NCI-H187 treated with DMSO at 0.1 percent for 48 hours (cell line): ENCODE measurements at places on chromosomes 11 and 22.

DNA sequence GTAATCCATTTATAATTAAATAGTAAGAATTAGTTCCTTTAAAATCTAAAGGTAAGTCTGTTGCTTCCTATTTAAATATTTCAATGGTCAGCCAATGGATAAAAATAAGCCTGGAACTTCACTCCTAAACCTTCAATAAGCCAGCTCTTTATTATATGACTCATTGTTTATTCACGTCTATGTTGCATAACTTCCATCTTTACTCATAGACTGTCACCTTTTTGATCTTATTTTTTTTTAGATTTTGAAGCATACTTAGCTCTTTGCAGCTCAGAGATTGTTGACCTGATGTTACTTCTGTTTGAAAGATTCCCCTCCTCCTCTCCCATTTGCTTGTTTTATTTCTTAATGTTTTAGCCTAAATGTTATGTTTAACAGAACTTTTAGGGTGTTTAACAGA lies 1571.2 kb upstream of the RAG2 start:
- DNase-seq: no peak

DNA sequence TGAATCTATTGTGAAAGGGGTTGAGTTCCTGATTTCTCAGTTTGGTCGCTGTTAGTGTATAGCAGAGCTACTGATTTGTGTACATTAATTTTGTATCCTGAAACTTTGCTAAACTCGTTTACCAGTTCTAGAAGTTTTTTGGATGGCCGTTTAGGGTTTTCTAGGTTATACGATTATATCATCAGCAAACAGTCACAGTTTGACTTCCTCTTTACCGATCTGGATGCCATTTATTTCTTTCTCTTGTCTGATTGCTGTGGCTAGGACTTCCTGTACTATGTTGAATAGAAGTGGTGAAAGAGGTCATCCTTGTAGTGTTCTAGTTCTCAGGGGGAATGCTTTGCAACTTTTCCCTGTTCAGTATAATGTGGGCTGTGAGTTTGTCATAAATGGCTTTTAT lies 24.6 kb upstream of the OOSP4B start:
- DNase-seq: no peak

GRCh38 chr11:117428186-117428855 lies 100.7 kb downstream of the CEP164 start:
- no peak for DNase-seq

DNA sequence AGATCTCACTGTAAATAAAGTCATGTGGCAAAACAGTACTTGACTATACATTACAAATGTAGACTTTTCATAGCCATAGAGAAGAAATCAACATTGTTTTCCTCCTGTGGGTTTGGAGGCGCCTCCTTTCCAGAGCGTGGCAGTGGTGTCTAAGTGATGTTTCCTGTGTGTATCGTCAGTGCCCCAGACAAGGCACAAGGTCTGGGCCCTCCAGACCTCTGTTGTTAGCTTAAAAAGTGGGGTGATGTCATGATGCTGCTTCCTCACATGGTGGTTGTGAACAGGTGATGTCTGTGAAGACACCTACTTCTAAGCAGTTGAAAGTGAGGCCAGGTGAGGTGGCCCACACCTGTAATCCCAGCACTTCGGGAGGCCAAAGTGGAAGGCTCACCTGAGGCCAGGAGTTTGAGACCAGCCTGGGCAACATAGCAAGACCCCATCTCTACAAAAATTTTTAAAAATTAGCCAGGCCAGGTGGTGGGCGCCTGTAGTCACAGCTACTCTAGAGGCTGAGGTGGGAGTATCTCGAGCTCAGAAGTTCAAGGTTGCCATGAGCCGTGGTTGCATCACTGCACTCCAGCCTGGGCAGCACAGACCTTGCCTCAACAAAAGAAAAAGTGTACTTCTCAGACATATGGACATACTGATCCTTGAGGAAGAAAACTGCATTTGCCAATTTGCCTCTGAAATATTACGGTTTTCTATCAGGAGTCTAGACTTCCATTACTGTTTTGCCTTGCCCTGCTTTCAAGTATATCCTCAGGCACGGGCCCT lies 15.7 kb downstream of the NUP50 start:
- DNase-seq: no peak

- DNase-seq: no peak
Measured at GRCh38 chr22:37161443-37161842, 11.7 kb upstream of the IL2RB start.

DNA sequence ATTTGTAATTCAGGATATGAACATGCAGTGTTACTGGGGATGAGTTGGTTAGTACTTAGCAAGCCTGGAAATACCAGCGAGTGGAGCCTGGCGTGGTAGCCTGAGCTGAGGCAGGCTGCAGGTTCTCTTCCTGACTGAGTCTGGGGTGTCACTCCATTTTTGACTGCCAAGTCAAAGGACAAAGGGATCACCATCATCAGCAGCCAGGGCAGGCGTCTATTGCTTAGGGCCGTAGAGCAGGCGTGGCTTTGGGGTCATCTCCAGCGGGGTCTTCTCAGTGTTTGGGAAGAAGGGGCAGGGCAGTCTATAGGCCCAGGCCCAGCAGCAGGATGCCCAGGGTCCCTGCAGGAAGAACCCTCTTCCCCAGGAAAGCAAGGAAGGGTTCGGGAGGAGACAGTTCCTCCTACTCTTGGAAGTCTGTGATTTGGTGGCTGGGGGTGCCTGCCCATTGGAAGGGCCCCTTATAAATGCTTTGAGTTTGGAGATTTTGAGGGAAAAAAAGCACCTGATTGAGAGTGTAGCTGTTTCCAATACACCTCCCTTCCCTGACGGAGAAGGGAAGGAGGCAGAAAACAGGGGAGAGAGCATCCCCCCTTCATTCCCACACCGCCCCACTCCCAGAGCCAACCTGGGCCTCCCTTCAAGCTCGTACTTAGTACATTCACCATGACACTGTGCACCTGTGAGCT lies 51.5 kb upstream of the SPATA19 start:
- no peak for DNase-seq

GRCh38 chr11:16982809-16983208 lies 31.4 kb downstream of the PLEKHA7 start:
- DNase-seq: no peak

GRCh38 chr11:34928268-34928959 lies 12.0 kb downstream of the PDHX start:
- no peak for DNase-seq

GRCh38 chr11:131762346-131763110 lies 392.1 kb downstream of the NTM start:
- no peak for DNase-seq

DNA sequence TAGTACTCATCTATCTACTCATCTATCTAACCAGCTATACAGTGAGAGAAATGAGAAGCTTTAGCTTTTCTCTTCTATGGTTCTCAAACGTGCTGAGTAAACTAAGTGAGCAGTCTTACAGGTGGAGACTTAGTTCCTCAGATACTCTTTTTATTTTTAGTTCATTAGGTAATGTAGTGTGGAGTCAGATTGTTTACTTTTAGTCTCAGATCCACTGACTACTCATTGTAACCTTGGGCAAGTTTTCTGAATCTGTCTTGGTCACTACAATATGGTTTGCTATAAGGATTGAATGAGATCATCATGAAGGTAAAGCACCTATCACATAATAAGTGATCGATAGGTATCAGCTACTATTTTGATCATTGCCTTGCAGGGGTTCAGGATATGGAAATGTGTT lies 160.1 kb downstream of the RAB38 start:
- no peak for DNase-seq

GRCh38 chr22:17938484-17938924 lies 85.9 kb downstream of the MICAL3 start:
- no peak for DNase-seq

DNA sequence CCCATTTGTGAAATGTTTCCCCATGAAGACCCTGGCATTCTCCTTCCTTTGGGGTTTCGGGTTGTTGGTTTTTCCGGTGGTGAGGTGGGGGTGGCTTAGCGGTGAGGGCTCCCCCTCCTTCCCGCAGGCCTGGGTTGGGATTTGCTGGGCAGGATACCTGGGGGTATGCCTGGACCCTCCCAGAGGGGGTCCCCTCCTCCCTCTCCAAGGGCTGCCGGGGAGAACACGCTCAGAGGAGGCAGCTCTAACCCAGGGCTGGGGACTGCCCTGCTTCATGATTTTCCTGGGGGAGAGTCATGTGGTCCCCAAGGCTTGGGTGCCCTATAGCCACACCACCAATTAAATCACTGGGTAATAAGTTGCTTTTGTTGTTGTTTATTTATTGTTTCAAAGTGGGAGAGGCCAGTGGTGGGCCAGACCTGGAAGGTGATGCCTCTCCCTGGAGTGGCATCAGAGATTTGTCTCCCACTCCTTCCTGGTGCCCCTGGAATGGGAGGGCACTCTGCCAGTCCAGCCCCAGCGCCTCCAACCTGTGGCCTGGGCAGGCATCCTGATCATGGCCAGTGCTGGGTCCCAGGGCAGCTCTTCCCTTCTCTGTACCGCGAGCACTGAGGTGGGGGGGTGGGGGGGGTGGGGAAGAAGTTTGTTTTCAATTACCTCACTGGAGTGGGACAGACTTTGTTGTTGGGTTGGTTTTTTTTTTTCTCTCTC lies 1.3 kb upstream of the CLCF1 start:
- no peak for DNase-seq

DNA sequence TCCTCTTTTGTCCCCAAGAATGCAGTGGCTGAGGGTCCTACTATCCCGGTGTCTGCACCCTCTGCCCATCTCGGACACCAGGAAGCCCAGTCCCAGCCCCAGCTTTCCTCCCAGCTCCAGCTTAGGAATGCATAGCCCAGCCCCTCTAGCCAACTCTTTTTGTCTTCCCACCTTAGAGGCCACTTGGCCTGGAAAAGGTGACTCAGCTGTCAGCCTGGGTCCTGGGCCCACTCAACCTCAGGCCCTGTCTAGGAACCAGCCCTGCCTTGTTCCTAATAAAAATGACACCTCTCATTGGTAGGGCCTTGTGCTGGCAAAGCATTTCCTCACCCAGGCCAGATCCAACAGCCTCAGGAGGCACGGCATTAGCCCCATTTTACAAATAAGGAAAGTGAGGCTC lies 28.2 kb downstream of the PDE2A start:
- DNase-seq: no peak

GRCh38 chr11:16606784-16607674 lies 131.4 kb upstream of the C11orf58 start:
- DNase-seq: no peak

DNA sequence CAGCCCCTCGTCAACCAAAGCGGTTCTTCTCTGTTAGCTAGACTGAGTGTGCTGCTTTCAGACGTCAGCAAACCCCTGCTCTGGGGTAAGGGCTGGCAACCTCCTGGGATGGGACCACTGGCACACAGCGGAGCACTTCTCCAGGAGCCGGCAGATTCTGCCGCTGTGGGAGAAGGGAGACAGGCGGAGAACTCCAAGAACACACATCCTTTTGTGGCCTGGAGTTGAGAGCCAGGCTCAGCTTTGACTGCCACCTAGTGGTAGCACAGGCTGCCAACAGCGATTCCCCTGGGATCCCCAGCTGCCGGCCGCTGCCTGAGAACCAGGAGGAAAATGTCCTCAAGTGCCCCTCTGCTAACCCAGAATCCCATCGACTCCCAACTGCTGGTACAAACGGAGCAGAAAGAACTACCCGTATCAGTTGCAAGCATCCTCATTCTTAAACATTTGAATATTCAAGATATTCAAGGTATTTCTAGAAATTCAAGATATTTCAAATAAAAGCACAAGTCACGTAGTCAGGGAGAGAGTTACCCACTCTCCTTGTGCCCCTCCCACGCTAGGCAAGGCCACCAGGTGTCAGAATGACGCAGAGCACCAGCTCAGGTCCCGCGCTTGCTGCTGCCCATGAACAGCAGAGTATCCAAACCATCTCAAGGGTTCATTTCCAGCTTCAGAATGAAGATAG lies 4.9 kb downstream of the LTO1 start:
- DNase-seq: peak; percentile 46

- no peak for DNase-seq
Measured at GRCh38 chr11:88680806-88681205, 343.3 kb upstream of the CTSC start.

DNA sequence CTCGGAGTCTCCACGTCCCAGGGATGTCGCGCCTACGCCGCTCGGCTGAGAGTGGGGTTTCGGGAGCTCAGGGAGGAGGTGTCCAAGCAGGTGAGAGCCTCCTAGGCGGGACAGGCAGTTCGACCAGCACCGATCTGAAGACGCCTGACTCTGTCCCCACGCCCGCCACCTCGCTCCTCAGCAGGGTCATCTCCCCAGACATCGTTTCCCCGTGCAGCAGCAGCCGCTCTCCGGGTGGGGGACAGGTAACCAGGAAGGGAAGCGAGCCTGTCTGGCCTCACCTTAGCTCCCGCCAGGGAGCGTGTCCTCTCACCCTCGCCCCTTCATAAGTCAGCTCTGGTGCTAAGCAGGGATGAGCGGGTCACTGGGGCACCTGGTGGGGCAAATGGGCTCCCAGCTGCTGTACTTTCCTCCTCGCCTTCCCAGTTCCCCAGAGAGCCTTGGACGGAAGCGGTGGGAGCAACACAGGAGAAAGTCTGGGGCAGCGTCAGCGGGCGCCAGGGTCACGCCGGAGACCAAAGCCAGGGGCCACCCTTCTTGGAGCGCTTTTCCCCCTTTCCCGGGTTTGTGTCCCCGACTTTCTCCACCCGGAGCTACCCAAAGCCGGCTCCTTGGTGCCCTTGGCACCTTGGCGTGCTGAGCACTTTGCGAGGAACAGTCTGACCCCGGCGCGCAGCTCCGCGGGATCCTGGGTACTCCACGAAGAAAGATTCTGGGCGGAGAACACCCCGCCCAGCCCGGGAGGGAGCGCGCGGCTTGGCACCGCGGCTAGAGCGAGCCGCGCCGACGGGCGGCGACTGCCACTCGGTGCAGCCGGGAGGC lies 1.6 kb downstream of the SPON1 start:
- no peak for DNase-seq

- no peak for DNase-seq
Measured at GRCh38 chr11:75087319-75088305, 9.1 kb downstream of the OR2AT4 start.

DNA sequence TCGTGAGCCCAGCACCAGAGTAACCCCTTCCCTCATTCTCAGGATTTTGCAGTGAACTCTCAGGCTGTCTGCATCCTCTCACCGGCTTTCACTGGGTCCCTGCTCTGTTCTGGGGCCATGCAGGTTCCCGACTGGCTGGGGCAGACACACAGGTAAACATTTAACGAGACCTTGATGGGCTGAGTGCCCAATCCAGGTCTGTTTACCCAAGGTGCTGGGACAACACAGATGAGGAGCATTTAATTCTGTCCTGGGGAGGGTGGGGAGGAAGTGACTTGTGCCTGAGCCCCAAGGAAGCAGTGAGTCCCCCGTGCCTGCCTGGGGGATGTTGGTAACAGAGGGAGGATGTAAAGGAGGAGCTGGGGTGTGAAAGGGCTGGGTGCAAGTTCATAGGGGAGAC lies 4.4 kb downstream of the BIK start:
- no peak for DNase-seq

- DNase-seq: no peak
Measured at GRCh38 chr11:71094296-71095077, 157.9 kb downstream of the SHANK2 start.

DNA sequence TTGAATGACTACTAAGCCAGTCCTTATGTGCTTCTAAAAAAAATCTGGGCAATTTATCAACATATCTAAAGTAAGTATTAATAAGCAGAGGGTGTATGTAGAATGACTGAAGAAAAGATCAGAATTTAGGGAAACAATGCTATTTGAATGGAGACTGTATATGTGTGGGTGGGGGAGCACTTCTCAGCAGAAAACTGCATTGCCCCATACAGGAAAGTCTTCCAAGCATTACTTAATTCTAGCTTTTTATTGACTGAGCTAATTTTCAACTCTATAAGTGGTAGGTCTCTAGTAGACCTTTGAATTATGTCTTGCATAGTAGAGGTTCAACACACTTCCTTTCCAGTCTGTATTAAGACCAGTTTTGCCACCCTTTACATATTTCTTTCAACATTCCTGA lies 41.7 kb downstream of the CASP12 start:
- DNase-seq: no peak
